ENCODE measurements at places on chromosomes 2 and 18. TPM values are rescaled to one million over a fixed set of nuclear protein-coding genes. Genes with fewer than 3 reads are reported as not detected.

- no peak for DNase-seq
Observed at GRCh38 chr2:13414897-13415296, 698.2 kb downstream of the TRIB2 start.

Gene OTOF
- not detected for total RNA-seq

DNA sequence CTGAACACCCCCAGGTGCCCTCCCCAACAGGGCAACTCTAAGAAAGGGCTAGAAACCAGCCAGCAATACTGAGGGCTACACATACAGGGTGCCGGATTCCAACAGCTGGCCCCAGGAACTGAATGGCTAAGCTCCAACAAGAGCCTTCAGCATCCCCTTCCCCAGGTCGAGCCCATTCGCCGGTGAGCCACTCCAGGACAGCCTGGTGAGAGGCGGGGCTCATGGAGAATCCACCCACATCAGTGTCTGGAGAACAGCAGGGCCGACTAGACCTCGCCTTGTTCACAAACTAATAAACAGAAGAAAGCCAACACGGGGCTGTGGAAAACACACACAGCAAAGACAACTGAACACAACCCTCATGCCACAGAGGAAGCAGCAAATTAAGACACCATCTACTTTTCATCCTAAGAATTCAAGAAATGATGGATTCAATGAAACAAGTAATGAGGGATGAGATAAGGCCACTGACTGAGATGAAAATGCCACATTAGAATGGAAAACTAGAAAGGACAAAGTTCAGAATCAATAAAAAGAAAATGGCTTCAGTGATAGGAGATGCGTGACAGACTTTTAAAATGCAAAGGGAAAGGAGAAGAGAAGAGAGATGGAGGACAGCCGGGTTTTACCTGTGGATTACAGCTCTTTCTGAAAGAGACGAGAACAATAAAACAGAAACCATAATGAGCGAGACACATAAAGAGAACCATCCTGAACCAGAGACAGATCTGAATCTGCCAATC lies 8.2 kb downstream of the PER2 start:
- DNase-seq = no peak

Gene SPEG
- 13.9 TPM for total RNA-seq

GRCh38 chr2:70801607-70802263 lies 11.3 kb upstream of the FIGLA start:
- DNase-seq = no peak

DNA sequence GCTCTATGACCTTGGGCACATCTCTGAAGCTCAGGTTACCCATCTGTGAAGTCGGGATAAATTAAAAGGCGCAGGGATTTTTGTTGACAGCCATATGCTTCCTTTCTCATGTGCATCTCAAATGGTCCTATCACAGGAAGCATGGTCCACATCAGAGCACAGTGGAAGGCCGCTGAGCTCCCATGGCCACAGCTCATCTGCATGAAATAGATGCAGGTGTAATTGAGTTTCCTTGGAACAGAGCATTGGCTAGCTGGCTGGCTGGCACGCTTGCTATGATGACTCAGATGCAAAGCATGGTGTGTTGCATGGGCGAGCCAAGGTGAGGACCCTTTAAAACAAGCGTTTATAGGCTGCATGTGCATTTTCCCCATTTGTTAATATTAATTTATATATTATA lies 79.3 kb downstream of the TXNL1 start:
- DNase-seq = no peak

Gene ARHGEF33
- total RNA-seq = 1.4 TPM

Gene SLC4A3
- 10.2 TPM for total RNA-seq

Gene COPS9
- total RNA-seq = 198 TPM

DNA sequence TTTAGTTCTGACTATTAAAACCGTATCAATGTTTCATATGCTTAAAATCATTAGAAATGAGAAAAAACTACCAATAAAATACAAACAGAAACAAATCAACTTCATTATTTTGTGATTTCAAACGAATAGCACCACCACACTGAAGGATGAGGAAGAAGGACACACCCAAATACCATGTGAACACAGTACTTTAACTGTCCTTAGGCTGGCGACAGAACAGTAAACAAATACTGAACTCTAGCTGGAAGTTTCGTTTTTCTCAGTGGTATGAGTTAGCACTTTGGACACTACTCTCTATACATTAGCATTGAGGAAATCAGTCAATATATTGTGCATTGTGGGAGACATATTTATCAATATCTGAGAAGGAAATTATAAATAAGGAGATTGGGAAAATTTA lies 202.4 kb upstream of the AGAP1 start:
- no peak for DNase-seq

- no peak for DNase-seq
Observed at GRCh38 chr18:963276-963675, 58.6 kb downstream of the ADCYAP1 start.

Gene PTH2R
- not detected for total RNA-seq

GRCh38 chr18:36015629-36016028 lies 43.1 kb downstream of the RMP24 start:
- no peak for DNase-seq

DNA sequence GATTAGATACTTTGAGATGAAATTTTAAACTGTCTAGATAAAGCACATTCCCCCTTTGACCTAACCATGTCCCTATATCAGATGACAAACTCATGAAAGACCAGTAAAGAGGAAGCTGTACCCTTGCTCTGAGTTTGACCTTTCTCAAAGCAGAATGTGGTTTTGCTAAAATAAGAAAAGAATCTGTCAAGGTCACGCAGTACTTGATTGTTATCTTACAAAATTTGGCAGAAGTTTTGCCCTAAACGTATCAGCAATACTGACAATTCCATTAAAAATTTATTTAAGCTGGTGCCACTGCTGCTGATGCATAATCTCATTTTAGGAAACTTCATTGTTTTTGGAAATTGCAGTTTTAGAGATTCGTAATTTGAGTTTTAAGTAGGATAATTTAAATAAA lies 31.2 kb upstream of the GALM start:
- no peak for DNase-seq

DNA sequence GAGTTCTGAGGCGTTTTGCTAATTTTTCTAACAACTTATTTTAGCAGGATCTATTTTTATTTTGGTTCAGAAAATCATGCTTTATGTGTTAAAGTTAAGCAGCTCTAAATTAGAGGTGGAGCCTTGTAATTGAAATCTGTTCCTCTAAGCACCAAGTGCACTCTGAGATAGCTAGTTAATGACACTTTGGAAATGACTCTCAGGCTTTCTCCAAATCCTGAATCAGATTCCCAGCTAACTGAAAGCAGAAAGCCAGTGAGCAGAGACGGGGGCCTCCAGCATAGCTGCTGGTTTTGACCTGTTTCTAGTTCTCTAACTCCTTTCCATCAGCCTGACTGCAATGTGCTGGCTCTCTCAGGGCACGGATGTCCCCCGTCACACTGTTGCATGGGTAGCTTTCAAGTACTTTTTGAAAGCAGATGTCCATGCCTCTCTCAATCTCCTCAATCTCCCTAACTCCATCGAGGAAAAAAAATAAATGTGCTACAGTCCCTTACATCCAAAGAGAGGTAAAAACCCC lies 326.5 kb downstream of the SATB2 start:
- no peak for DNase-seq

DNA sequence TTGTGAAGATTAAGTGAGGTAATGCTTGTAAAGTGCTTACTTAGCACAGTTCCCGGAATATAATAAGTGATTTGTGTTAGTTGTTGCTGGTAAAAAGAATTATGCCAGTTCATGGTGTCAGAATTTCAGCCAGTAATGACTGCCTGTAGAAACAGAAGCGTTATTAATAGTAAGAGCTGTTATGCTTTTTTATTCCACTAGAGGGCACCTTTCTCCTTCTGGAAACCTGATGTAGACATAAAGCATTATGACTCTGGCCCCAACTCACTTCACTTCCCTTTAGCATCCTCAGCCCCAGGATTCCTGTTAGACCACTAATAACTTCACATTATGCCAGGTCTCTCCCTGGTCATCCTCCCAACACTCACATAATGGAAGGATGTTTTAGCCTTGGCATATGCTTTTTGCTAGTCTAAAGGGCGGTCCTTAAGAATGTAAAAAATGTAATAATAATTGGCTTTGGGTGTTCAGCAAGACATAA lies 34.9 kb downstream of the C18orf54 start:
- DNase-seq = no peak

Gene DUSP11
- 21.2 TPM for total RNA-seq

- DNase-seq = no peak
Observed at GRCh38 chr18:69945220-69946114, 2.2 kb downstream of the CD226 start.

Gene KIF1A
- total RNA-seq = 0.60 TPM

- DNase-seq = no peak
Observed at GRCh38 chr18:50724751-50725151, 95.1 kb downstream of the MRO start.

DNA sequence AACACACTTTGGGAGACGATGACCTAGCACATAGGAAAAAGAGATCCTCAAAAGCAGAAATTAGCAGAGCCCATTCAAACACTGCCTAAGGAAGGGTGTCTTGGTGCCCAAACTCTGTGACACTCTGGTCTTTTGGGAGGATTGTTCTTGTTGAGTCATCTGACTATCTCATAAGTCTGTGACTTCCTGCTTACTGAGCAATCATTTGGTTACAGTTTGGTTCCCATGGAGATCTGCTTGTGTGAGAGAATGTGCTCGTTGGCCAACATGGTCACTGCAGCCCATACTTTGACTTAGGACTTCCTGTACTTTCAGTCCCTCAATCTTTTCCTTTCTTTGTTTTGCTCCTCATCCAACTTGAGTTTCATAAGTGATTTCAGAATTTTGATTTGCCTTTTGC lies 602.9 kb downstream of the NYAP2 start:
- DNase-seq = no peak

DNA sequence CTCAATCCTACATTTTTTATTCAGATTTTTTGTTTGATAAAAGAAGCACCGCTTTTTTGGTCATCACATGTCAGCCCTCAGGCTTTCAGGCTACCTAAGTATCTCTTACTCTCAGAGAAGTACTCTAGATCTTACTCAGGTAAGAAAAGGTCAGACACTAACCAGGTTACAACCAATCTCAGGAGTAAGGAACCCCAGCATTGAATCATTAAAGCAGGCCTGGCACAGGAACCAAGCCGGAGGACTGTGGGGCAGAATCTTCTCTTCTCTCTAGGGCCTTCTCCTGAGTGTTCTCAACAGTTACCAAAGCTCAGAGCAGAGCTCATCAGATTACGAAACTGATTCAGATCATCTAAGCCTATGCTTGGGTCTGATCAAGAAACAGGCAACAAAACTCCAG lies 28.2 kb downstream of the RBMS1 start:
- DNase-seq = no peak

Gene CHST10
- 6.9 TPM for total RNA-seq

DNA sequence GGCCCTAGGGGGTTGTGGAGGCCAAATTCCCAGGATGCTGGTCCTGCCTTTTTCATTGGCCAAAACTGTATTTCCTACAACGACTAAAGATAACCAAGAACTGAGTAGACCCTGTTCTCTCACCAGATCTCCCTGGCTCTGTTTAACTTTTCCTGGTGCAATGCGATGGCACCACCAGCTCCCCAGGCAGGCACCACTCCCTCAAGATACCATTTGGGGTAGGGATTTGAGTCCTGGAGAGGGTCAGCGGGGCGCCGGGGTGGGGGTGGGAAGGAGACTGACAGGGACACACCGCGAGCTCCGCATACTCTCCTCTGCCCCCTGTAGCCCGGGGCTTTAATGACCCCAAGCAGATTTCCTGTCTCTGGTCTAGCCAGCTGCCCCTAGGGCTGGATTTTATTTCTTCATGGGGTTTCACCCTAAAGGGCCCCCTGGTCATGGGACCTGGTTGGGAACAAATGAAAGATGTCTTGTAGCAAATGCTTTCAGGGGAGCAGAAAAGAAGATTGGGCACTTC lies 7.3 kb downstream of the SIX2 start:
- no peak for DNase-seq

- DNase-seq = no peak
Observed at GRCh38 chr18:58909521-58909920, 44.8 kb downstream of the ZNF532 start.

Gene CXXC1
- total RNA-seq = 29.3 TPM

DNA sequence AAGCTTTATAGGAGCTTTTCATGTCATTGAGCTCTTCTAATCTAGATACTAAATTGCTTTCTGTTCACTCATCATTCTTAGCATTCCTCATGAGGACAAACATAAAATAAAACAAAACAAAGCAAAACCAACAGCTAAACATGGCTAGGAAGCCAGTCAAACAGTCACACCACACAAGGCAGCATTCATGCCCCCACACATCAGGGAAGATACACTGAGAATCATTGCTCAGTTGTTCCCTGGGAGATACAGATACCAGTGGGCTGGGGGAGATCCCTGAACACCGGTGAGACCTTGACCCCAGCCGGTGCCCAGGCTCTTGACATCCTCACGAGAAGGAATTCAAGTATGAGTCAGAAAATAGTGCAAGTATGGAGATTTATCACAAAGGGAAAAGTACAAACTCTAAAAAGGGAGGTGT lies 177.9 kb upstream of the ARL4C start:
- no peak for DNase-seq

- DNase-seq = no peak
Observed at GRCh38 chr2:144904612-144905011, 384.7 kb upstream of the ZEB2 start.

- no peak for DNase-seq
Observed at GRCh38 chr18:49276680-49277079, 183.8 kb downstream of the DYM start.

DNA sequence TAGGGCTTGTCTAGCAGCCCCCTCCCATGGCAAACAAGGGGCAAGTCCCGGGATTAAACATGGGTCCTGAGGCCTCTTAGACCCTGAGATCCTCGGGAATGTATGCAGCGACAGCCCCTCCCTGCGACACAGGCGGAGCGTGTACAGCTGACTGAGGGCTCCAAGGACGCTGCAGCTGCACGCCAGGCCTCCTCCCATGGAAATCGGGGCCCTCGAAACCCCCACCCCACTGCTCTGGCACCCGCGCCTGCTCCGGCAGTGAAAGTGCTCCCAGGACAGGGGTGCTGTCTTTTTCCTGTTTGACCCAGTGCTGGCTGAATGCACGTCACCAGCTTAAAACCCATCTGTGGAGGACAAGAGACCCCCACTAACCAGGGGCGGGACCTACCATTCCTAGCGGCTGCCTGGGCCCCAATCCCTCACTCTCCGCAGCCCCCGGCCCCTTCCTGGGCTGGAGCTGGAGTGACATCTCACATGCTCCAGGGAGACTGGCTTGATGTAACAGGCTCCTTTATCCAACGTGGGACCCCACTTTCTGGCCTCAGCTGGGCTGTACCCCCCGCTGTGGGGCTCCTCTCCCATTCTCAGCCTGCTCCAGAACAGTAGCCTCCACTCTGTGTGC lies 247.7 kb downstream of the TWIST2 start:
- DNase-seq = no peak

GRCh38 chr2:1744446-1745170 lies at the start of gene PXDN:
TSS of gene PXDN (minus strand) at chr2:1744515. CDS start at chr2:1744455, 60 bp downstream.
- DNase-seq = no peak

Gene KRTCAP3
- total RNA-seq = 1.3 TPM

Gene VIL1
- total RNA-seq = not detected

DNA sequence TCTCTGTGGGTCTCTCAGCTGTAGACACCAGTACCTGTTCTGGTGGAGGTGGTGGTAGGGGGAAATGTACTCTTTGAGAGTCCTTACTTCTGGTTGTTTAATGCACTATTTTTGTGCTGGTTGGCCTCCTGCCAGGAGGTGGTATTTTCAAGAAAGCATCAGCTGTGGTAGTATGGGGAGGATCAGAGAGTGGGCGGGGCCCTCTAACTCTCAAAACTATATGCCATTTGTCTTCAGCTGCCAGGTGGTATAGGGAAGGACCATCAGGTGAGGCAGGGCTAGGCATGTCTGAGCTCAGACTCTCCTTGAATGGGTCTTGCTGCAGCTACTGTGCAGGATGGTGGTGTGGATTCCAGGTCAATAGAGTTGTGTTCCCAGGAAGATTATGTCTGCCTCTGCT lies 1100.8 kb downstream of the CNTNAP5 start:
- DNase-seq = no peak

GRCh38 chr2:214088536-214088935 lies 322.3 kb upstream of the VWC2L start:
- DNase-seq = no peak
